NCI-H510A treated with DMSO at 0.1 percent for 48 hours (cell line): ENCODE measurements at places on chromosomes 7 and 10.
A peak's percentile ranks its signal among the peaks of the same experiment; 100 is the strongest.

- peak; percentile 50 for DNase-seq
Observed at GRCh38 chr10:102642736-102643335, 1.4 kb upstream of the TRIM8 start.

GRCh38 chr7:322111-322671, 32.2 kb downstream of the FOXL3 start:
- DNase-seq, result no peak

- no peak for DNase-seq
Observed at GRCh38 chr10:131646551-131647525, 254.0 kb upstream of the PPP2R2D start.

GRCh38 chr7:140685407-140686087, 11.0 kb upstream of the NDUFB2 start:
- DNase-seq, result no peak

- DNase-seq, result no peak
Observed at GRCh38 chr10:51617576-51618235, 81.7 kb downstream of the CSTF2T start.

GRCh38 chr10:35890676-35891495, 248.8 kb upstream of the FZD8 start:
- DNase-seq, result no peak

DNA sequence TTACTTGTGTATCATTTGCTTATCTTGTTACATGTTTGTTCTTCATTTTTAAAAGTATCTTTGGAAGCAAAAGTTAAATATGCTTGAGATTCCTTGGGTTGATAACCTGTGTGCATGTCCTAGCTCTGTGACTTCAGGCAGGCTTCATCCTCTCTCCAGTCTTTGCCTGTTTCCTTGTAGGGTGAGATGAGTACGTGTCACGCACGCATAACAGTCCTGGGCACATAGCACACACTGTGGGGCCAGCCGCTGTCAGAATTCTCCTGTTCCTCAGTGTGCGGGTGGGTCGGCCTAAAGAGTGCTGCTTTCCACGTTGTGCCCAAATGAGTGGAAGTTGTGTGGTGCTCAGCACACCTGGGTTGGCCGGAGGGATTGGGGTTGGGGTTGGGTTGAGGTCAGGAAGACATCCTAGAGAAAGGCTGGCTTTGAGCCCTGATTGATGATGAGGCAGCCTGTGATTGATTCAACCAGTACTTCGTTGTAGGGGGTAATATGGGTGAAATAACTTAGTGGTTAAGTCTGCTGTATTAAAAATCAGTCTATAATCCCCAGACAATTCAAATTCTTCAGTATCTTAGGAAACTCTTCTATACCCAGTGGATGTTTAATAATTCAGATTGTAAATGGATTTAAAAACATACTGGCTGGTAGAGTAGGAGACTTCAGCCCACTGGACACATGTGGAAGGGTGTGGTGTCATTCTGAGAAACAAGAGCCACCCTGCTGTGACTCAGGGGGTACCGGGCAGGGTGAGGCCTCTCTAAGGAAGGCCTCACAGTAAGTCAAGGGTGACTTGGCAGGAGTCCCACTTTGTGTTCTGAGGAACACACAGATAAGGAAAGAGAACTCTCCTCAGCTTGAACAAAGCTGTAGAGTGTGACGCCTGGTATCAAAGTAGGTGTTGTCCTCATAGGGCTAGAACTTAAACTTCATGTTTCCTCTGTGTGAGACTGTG, 54.8 kb downstream of the DAGLB start:
- no peak for DNase-seq

DNA sequence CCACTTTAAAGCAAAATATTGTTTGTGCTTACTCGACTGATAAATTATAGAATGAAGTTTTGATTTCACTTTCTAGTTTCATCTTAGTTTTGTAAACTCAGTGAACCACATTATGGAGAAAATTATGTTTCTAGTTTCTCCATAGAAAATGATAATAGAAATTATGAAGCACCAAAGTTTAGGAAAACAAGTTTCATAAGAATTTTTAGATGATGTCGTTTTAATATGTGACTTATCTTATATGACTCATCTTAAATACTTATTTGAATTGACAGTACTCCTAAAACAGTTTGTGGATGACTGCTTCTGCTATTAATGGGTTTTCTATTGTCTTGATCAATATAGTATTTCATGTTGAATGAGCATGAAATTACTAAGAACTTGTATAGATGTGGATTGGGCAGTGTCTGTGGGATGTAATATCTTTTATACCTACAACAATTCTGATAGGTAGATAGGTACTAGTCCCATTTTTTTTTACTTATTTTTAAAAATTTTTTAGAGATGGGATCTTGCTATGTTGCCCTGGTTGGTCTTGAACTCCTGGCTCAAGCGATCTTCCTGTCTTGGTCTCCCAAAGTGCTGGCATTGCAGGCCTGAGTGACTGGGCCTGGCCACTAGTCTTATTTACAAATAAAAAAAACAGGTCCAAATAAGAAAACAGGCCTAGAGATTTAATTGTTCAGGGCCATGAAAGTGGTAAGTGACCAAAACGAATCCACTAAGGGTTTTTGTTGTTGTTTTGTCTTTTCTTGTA, 3.7 kb downstream of the HBP1 start:
- DNase-seq, result no peak

DNA sequence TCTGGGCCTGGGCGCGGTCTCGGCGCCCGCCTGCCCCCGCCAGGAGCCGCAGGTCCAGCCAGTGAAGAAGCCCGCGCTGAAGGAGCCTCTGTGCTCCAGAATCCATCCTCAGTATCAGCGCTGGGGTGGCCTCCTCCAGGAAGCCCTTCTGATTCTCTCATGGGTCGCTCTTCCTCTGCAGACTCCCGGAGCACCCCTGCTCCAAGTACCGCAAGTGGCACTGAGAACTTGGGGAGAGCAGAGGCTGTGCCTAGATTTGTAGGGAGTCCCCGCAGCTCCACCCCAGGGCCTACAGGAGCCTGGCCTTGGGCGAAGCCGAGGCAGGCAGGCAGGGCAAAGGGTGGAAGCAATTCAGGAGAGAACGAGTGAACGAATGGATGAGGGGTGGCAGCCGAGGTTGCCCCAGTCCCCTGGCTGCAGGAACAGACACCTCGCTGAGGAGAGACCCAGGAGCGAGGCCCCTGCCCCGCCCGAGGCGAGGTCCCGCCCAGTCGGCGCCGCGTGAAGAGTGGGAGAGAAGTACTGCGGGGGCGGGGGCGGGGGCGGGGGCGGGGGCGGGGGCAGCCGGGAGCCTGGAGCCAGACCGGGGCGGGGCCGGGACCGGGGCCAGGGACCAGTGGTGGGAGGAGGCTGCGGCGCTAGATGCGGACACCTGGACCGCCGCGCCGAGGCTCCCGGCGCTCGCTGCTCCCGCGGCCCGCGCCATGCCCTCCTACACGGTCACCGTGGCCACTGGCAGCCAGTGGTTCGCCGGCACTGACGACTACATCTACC, at the start of gene ALOX5:
Gene ALOX5 (plus strand): TSS at position 641 of the 774 bp plus-strand sequence. CDS start 64 bp downstream, at position 705.
- DNase-seq, result peak; percentile 58

GRCh38 chr7:50661345-50662040, 96.3 kb upstream of the DDC start:
- no peak for DNase-seq

DNA sequence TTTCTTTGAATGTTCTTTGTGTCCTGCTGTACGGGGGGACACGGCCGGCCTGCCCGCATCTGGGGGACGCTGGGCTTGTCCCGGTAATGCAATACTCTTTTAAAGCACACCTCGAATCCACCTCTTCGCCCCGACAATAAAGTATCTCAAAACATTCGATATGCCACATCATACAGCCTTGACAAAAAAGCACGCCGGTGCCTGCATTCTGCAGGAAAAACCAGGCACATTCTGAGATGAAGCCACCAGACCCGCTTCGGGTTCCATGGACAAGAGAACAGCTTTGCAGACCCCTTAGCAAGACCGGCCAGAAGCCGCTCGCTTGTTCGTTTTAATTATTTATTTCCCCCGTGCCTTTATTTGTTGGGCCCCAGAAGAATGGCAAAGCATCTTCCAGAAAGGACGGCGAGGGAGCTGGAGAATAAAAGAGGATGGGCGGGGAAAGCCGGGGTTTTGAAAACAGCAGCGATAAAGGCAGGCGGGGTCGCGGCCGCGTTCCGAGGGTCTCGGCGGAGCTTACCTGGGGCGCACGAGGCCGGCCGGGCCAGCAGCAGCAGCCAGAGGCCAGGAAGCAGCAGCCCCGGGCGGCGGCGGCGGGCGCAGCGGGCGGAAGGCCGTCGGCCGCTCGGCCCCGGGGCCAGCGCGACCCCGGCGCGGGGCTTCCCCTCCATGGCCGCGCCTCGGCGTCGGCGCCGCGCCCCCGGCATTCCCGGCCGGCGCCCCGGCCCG, 462 bp downstream of the KIAA1549 start:
- no peak for DNase-seq

GRCh38 chr7:124689931-124690330, 75.7 kb downstream of the GPR37 start:
- no peak for DNase-seq

DNA sequence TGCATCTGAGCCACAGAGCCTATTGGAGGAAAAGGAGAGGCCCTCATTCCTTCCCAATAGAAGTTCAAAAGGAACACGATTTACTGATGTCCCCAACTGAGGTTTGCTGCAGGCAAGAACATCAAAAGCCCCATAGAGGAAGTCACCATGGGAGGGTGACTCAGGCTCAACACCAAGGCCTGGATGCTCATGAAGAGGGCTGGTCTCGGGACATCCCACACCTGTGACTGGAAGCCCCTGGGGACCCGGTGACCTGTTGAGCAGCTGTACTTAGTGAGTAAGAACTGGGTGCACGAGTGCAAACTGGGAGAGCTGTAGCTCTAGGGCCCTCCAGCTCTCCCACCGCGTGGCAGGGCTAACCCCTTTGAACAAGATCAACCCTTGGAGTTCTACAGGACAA, 38.0 kb downstream of the CYTH3 start:
- no peak for DNase-seq

DNA sequence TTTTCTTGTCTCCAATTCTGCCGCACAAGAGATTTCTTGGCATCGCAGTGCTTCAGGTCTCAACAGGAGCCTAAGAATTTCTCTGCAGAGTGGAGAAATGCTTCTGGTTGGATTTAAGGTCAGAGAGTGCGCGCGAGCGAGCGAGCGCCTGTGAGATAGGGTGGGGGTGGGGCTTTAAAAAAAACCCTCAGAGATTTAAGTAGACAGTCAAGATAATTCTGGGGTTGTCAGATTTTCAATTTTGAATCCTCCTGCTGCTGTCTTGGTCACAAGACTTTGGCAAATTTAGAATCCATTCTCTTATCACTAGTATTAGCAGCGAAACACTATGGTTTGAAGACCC, 49.7 kb downstream of the CPEB3 start:
- DNase-seq, result no peak

GRCh38 chr7:157401567-157402387, 65.0 kb downstream of the DNAJB6 start:
- DNase-seq, result no peak

DNA sequence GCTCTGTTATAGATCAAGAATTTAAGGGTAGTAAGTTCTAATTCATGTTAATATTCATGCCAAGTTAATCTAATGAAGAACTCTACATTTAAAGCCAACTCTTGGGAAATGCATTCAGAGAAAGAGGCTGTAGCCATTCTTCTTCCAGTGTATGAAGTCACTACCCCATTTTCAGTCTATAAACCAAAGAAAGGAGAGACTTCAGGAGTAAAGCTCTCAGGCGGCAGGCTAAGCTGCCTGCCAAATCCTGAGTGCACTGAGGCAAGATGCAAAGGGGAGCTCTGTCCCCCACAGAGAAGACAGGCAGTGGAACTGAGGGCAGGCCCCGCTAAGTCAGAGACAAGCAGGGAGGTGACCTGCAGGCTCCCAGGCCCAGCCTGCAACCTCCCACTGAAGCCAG, 41.5 kb downstream of the SLIT1 start:
- DNase-seq, result no peak

DNA sequence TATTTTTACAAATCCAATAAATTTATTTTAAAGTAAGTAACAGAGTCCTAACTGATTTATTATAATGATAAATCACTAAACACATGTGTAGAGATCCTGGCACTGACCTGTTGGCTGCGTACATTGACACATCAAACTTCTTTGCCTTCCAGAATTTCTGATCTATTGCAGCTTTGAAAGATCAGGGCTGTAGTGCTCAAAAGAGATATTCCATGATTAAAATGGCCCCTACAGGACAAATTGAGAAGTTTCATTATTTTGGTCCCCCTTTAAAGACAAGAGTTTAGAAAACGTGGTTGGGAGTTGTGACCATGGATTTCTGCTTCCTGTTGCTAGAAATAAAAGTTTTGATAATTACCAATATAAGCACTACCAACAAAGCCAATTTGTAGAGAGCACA, 87.7 kb upstream of the PDK4 start:
- DNase-seq, result peak; percentile 41

DNA sequence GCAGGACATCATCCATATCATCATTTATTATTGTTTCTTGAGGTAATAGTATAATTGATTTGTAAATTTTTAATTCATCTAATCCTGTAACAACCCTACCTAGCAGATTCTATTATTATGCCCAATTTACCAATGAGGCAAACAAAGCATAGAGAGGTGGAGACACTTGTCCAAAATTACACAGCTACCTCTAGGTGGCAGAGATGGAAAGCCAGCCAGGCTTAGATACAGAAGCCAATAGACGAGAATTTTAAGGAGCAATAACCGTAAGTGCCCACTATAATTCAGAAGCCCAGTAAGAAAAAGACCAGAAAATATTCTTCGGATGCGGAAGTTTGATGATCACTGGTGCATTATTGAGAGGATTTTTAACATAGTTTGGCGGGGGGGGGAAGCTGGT, 54.0 kb downstream of the ANK3 start:
- no peak for DNase-seq

- no peak for DNase-seq
Observed at GRCh38 chr7:1662101-1662500, 8.0 kb upstream of the ELFN1 start.

DNA sequence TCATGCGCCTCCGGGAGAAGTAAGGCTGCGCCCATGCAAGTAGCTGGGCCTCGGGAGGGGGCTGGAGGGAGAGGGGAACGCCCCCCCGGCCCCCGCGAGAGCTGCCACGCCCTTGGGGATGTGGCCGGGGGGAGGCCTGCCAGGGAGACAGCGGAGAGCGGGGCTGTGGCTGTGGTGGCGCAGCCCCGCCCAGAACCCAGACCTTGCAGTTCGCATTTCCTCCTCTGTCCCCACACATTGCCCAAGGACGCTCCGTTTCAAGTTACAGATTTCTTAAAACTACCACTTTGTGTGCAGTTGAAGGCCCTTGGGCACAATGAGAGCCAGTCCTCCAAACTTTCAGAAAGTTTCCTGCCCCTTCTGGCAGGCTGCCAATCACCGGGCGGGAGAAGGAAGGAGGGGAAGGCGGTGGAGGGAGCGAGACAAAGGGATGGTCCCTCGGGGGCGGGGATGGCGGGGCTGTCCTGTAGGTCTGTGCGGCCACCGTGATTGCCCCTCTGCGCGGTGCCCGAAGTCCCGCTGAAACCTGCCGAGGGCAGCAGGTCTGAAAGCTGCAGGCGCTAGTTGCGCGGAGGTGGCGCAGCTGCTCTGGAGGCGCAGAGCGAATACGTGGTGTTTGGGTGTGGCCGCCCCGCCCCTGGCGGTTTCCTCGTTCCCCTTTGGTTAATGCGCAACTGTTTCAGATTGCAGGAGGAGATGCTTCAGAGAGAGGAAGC, 2.1 kb downstream of the VIM start:
- peak; percentile 55 for DNase-seq

GRCh38 chr10:83909001-83909400, 230.3 kb upstream of the GHITM start:
- no peak for DNase-seq

GRCh38 chr7:22589641-22590201, 89.7 kb upstream of the STEAP1B start:
- no peak for DNase-seq
